EH (cell line): ENCODE measurements at places on chromosomes 1 and 21.

- DNase-seq = peak; percentile 99
Measured at GRCh38 chr1:84365225-84366221, 32.8 kb upstream of the DNASE2B start.

DNA sequence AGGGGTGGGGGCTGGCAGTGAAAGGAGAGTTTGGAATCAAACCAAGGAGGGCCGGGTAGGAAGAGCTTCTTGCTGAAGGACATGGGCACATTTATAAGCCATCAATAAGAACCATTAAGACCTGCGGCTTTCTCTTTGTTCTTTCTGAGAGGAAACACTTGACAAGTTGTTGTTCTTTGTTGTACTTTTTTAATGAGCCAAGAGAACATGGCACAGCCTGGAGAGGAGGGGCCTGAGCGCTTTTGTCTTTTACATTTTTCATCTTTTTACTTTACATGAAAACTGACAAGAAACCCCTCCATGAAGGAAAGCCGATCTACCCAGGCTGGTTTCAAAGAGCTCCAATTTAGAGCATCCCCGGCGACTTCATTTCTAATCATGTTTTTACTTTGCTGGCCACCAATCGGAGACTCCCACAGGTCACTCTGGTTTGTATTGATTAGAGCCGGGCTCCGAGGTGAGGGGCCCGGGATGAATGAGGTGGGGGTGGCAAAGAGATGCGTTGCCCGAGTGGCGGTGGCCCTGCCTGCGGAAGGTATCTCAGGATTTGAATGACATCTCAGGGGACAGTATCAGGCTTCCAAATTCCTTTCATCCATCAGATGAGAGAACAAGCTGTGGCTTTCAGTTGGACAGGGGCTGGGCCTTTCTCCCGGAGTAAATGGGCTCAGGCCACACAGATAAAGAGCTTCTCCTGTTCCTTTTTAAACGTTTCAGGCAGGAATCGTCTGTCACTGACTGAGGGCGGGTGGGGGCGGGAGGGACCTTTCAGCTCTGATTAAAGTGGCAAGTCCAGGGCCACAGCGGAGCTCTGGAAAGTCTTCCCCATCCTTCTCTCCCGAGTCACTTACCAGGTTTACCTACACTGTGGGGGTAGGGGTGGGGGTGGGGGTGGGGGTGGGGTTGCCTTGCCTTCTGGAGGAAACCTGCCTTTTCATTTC lies 138.8 kb upstream of the ARHGEF16 start:
- DNase-seq = no peak

DNA sequence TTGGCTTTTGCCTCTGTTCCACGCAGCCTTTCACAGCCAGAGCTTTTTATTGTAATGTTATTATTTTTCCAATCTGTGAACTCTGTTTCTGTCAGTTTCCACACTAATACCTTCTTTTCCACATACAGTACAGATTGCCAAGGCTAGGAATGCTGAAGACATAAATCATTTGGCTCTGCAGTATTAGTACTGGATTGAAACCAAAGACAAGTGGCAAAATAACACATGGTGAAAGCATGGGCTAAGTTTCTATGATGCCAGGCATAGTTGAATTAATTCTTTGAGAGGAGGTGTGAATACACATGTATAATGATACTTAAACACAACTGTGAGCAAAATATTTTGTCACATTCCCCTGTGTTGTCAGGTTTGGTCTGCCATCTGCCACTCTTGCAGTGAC lies 73.5 kb downstream of the TMEM200B start:
- DNase-seq = peak; percentile 15

- no peak for DNase-seq
Measured at GRCh38 chr1:19923137-19923952, at the start of gene PLA2G2E. Gene PLA2G2E (minus strand): TSS chr1:19923617. CDS start chr1:19923559, 58 bp downstream.

- DNase-seq = no peak
Measured at GRCh38 chr1:38817267-38818174, 42.1 kb downstream of the RRAGC start.

DNA sequence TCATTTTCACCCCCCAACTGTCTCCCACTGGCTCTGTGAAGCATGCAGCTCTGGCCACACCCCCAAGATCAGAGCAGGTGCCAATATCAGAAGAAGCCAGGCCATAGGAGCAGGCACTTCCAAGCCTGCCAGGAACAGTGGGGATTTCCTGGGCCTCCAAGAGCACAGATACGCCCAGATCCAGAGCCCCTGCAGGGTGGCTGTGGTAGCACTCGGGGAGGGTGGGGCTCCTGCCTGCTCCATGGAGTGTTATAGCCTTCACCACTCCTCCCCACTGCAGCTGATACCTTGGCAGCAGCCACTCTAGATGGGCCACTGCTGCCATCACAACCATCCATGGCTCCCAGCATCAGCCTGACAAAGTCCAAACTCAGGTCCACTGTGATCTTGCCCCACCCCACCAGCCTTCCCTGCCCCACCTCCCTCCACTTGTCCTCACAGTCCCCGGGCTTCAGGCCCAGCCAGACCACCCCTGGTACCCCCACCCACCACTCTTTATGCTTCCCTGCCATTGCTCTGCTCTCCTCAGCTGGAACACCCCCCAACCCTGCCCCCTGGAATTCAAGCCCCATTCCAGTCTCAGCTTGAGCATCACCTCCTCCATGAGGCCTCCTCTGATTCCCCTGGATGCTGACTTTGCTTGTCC lies 448.3 kb downstream of the MATN1 start:
- DNase-seq = no peak

GRCh38 chr1:9905010-9905409 lies 5.1 kb downstream of the CTNNBIP1 start:
- DNase-seq = peak; percentile 63

GRCh38 chr1:28807046-28807445 lies 4.9 kb upstream of the OPRD1 start:
- no peak for DNase-seq

DNA sequence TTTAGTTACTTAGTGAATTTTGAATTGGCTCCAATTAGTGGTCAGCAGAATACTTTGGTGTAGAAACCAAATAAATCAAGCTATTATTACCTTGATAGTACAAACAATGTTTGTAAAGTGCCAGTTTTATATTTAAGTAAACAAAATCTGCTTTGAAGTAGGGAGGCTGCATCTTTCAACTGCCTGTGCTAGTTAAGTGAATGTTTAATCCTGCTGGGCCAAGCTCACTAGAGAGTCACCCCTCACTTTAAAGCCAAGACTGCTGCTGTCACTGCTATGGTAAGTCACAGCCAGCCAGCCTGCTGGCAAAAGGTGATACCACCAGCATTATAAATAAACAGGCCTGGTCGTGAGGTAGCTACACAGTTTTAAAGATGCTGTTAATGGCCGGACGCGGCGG lies 10.3 kb upstream of the CFAP126 start:
- DNase-seq = no peak

GRCh38 chr1:209875515-209875914 lies 47.7 kb downstream of the UTP25 start:
- DNase-seq = peak; percentile 74

DNA sequence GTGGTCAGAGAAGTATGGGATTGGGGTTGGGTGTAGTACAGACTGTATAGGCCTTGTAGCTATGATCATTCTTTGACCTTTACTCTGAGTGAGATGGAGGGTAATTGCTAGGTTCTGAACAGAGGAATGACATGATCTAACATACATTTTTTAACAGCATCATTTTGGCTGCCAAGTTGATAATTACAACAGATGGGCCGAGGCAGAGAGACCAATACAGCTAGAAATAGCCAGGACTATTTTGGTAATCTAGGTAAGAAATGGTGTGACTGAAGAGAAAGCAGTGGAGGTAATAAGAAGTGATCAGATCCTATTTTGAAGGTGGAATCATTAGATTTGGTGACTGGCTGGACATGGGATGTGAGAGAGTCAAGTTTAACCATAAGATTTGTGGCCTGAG lies 43.5 kb downstream of the RPAP2 start:
- DNase-seq = no peak

DNA sequence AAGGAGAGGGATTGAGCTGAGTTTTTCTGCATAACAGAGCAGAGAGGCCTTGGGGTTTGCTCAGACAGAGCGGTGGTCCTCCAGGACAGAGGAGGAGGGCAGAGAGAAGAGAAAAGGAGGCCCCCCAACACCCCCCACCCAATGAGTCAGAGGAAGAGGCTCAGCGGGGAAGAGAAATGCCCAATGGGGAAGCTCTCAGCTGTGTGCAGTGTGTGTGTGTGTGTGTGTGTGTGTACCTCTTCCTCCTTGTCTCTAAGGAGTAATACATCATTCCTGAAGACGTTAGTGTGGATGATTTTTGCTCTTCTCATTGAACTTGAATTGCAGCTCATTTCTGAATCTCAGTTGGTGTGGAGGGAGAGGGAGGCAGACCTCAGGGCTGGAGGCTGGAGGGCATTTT lies 8.7 kb downstream of the TMPRSS3 start:
- DNase-seq = no peak

DNA sequence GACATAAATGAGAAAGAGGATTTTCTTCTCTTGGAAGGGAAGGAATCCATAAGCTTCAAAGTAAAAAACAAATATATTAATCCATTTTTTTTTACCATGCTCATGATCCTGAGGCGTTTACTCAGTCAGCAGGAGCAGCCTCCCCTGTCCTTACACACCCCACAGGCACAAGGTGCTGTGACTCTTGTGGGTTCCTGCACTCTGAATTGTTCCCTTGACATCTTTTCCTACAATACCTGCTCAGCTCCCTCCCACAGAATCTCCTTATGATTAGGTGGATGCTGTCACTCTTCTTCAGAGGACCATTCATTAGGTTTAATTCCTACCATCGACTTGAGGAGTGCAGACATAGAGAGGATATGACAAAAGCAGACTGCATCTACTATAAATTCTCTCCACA lies 10.1 kb upstream of the PSRC1 start:
- DNase-seq = no peak
